Left ventricle myocardium inferior (tissue), 1 donor: ENCODE measurements at places on chromosomes 2 and 18. TPM values are rescaled to one million over a fixed set of nuclear protein-coding genes. Genes with fewer than 3 reads are reported as not detected.

Gene ZBTB7C
- 2.7 TPM for total RNA-seq

GRCh38 chr2:5618271-5618670, 73.9 kb upstream of the SOX11 start:
- DNase-seq: no peak

DNA sequence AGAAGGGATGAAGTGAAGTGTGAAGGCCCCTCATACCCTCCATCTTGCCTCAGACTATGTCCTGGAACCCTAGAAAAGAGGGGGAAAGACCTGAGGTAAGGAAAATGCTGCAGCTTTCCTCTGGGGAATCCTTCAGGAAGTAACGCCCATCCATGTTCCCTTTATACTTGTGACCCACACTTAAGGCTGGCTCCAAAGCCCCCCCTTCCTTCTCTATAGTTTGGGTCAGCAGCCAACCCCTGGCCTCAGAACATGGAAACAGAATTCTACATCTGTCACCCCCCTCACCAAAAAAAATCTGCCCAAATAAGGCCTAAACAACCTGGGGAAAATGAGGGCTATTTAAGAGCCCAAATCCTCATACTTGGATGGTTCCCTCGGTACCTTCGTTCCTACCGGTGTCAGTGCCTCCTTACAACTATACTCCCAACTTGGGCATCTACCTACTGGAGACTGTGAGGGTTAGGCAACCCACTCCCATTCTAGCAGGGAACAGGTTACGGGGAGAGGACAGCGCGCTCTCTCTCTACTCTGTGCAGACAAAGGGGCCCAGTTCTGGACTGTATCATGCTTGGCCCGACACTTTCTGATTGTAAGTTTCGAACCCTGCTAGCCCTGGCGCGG, 689 bp downstream of the OST4 start:
- DNase-seq: no peak

Gene ACVR1C
- 0.36 TPM for total RNA-seq

- DNase-seq: no peak
Measured at GRCh38 chr18:49855711-49856415, 42.5 kb upstream of the ACAA2 start.

- DNase-seq: no peak
Measured at GRCh38 chr2:167400546-167400945, 512.3 kb downstream of the XIRP2 start.

DNA sequence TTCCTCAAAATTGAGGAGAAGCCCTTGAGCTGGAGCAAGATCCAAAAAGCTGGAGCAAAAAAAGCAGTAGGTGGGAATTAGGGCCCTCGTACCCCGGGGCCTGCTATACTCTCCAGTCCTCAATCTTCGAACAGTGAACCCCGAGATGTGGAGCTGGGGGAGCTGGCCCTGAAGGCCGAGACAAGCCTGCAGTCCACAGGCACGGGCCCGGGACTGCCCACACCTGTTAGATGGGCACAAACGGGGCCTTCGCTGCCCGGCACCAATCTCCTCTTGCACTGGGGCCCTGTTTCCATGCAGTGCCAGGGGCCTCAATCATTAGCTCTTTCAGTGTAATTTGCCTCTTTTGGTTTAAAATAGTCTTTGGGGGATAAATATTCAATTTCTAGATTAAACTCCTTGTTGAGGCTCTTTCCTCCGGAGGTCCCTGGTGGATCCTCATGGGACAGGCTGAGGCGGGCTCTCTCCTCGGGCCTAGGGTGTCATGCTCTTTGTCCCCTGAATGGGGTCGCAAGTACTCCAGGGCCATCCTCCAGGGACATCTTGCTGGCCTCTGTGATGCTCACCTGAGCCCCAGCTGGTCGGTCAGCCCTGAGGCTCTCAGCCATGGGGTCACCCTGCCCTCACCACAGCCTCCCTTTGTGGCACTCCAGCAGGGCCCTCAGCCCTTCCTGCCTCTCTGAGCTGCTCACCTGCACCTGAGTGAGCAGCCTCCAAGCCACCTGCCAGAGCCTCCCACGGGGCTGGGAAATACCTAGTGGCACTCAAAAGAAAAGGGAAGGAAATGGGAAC, 223.6 kb downstream of the ALPK2 start:
- DNase-seq: no peak

GRCh38 chr18:2653467-2653866, 2.1 kb upstream of the SMCHD1 start:
- DNase-seq: no peak

Gene CCDC68
- 5.1 TPM for total RNA-seq

Gene RTKN
- total RNA-seq: 14.0 TPM

GRCh38 chr2:1633936-1634587, 110.3 kb downstream of the PXDN start:
- no peak for DNase-seq

DNA sequence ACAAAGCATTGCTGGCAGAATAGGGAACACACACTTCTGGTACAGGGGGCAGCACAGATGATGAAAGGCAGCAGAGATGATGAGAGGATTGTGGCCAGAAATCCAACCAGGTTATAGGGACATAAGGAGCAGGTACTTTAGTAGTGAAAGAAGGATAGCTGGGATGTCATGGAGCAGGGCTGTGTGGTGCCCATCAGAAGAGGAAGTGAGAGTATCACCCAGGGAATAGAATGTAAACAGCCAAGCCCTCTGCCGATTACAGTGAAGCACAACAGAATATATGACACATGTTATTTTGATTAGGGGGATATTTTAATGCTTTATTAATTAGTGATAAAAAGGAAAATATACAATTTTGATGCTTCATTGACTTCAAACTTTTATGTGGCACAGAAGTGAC, 883.4 kb upstream of the CDH2 start:
- DNase-seq: no peak

- no peak for DNase-seq
Measured at GRCh38 chr2:10614939-10615338, 74.8 kb downstream of the NOL10 start.

DNA sequence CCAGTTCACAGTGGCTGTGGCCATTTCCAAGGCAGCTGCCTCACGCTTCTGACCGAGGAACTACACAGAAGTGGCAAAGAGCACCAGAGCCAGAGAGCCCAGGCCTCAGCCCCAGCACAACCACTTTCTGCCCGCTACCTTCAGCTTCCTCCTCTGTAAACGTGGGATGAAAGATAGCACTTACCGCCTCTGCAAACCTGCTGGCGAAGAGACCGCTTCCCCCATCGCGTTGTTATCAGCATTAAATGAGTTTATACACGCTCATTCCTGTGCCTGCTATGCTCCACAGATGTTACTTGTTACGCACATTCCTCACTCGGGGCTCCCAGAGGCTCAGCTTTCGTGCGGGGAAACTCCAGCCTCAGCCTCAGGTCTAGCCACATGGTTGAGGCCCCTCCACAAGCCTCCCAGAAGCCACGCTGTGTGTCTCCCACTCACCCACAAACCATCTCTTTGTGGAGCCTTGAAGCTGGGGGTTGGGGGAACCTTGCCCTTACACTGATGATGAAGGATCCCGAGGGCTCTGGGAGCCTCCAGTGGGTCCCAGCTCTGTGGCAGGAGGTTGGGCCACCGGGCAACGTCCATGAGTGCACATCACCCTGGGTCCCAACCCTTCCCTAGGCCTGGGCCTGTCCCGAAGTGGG, 63.3 kb upstream of the SMAD7 start:
- DNase-seq: no peak

- DNase-seq: no peak
Measured at GRCh38 chr2:161357097-161357496, 48.9 kb downstream of the PSMD14 start.

Gene ITGB6
- total RNA-seq: 0.99 TPM

- DNase-seq: no peak
Measured at GRCh38 chr2:231390667-231391066, 4.8 kb upstream of the B3GNT7 start.

Gene ALPI
- not detected for total RNA-seq

Gene REG3G
- not detected for total RNA-seq

Gene SFTPB
- not detected for total RNA-seq

GRCh38 chr2:28626891-28627421, 124.7 kb upstream of the PPP1CB start:
- DNase-seq: no peak

DNA sequence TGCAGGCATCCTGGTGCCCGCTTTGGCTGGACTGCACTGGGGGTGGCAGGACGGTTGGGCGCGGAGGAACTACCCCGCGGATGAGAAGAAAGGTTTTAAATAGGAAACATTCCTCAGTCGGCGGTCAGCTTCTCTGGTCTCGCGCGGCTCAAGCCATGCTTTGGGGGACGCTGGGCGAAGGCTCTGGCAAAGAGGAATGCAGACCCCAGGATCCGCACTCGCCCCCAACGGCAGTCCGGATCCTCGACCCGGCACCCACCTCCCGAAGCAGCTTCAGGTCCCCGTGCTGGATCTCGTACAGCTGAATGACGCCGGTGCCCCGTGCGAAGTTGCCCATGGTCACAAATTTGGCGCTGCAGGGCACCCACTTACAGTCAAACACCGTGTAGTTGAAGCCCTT, 686 bp upstream of the PNO1 start:
- DNase-seq: no peak

DNA sequence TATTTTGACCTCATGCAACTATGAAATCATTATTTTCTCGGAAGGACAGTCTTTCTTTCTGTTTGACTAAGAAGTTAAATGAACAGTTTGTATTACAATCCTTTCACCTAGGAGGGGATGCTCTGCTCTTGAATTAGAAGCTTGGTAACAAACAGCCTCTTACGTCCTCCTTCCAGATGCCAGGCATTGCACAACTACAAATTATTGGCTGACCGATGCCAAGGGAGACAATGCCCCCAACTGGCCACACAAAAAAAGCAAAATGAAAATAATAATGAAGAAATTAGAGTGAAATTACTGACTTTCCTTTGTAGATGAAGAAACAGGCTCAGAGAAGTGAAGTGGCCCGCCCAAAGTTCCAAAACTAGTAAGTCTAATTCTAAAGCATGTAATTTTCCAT, 177.9 kb downstream of the CYRIA start:
- DNase-seq: no peak

Gene FAM228A
- total RNA-seq: 0.11 TPM

- no peak for DNase-seq
Measured at GRCh38 chr2:86081724-86082123, 24.0 kb downstream of the POLR1A start.

Gene LOXHD1
- 0.49 TPM for total RNA-seq

Gene BIN1
- total RNA-seq: 15.8 TPM

GRCh38 chr2:143856978-143857377, 662.9 kb downstream of the ZEB2 start:
- no peak for DNase-seq

Gene LYPD6
- 0.08 TPM for total RNA-seq
